Astrocyte (in vitro differentiated cells and primary cell): ENCODE measurements at places on chromosomes 6 and 20. TPM values are rescaled to one million over a fixed set of nuclear protein-coding genes. Genes with fewer than 3 reads are reported as not detected.

GRCh38 chr6:30898750-30899360, 9.2 kb upstream of the GTF2H4 start:
- no peak for DNase-seq

- DNase-seq: no peak
Observed at GRCh38 chr6:147103694-147104093, 100.5 kb upstream of the STXBP5 start.

GRCh38 chr6:157240059-157240959, 83.0 kb downstream of the TMEM242 start:
- DNase-seq: peak; percentile 59

DNA sequence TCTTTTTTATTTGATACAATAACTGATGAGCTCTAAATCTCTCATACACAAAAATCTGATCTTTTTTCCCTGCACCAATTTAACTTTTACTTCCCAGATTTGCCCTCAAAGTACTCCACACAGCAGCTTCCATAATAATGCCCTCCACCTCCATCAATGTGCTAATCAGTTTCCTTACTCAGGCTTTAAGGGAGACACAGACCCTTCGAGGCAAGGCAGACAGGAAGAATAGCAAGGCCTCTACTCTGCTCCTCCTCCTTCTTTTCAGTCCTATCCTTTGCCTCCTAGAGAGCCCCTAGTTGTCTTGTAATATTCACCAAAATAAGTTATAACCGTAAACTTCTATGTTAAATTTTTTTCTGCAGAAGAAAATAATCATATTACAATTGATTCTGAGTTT, 444.9 kb upstream of the RNF217 start:
- no peak for DNase-seq

DNA sequence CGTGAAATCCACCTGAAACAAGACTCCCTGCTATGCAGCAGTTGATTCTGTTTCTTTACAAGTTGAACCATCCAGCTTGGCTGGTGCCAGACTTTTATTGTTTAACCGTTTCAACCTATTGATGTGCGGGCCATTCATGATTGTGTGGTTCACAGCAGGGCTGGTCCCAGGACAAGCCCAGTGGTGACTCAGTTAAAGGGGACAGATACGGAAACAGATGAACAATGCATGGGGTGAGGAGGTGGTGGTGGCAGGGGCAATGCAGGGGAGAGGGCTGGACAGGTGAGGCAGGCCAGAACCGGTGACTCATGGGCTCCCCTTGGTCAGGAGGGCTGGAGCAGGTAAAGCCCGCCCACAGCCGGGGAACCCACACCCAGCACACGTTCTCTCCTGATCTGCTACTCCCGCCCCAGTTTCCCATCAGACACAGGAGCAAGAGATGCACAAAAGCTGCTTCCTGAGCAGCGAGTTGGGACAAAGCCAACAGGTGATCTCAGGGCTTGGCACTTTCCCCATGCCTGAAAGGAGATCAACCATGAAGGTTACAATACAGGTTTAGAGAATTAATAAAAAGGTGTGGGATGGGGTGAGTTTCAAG, 232.2 kb downstream of the LY86 start:
- DNase-seq: no peak

GRCh38 chr20:25258828-25259227, 10.9 kb downstream of the PYGB start:
- DNase-seq: no peak

DNA sequence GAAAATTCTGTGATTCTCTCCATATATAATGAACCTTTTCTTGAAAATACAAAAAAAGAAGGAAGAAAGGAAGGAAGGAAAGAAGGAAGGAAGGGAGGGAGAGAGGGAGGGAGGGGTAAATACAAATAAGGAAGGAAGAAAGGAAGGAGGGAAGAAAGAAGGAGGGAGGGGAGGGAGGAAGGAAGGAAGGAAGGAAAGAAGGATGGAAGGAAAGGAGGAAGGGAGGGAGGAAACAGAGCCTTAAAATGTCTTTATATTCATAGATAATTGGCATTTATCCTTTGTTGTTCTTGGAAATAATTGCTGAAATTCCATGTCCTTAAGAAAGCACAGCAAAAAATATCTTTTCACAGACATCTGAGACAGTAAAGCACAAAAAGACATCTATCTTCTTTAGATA, 40.3 kb downstream of the SAMD3 start:
- DNase-seq: no peak

GRCh38 chr20:19990850-19991249, 26.3 kb upstream of the NAA20 start:
- peak; percentile 70 for DNase-seq

DNA sequence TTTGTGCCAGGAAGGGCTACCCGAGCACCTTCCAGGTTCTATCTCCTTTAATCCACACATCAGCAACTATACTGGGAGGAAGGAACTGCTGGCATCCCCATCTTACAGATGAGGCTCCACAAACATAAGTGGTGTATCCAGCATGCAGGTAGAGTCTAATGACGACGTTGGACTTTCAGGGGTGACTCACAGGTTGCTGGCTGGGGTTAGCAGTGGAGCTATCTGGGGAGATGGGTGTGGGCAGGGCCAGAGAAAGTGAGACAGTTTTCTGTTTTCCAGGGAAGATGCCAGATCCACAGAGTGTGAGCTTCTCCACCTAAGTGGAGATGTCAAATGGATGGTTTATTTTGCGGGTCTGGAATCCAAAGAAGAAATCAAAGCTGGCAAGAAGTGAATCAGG, 31.8 kb downstream of the CDH22 start:
- no peak for DNase-seq

DNA sequence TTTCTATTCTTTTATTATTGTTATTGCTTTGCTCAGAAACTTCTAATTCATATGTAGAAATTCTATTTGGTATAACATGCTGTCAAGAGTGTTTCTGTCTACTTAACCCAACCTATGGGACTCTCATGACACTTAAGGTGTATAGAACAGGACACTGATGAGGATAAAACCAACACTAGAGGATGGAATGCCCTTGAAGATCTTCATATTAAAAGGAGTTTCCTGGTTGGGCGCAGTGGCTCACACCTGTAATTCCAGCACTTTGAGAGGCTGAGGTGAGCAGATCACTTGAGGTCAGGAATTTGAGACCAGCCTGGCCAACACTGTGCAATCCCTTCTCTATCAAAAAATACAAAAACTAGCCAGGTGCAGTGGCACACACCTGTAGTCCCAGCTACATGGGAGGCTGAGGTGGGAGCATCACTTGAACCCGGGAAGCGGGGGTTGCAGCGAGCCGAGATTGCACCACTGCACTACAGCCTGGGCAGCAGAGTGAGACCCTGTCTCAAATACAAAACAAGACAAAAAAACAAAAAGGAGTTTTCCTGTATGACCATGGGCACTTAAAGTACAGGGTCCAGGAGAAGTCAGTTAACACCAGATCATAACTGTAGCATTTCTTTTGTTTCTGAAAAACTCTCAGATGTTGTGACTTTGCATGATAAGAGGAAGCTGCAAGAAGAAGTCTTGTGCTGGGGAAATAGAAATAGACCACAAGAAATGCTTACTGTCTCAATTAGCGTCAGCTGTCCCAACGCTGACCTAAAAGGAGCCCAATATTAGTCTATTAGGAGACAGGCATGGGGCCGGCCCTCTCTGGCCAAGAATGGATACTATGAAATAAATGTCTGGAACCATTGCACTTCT, 38.9 kb upstream of the CD2AP start:
- DNase-seq: no peak

GRCh38 chr6:163579111-163579879, 164.8 kb downstream of the QKI start:
- DNase-seq: peak; percentile 37

DNA sequence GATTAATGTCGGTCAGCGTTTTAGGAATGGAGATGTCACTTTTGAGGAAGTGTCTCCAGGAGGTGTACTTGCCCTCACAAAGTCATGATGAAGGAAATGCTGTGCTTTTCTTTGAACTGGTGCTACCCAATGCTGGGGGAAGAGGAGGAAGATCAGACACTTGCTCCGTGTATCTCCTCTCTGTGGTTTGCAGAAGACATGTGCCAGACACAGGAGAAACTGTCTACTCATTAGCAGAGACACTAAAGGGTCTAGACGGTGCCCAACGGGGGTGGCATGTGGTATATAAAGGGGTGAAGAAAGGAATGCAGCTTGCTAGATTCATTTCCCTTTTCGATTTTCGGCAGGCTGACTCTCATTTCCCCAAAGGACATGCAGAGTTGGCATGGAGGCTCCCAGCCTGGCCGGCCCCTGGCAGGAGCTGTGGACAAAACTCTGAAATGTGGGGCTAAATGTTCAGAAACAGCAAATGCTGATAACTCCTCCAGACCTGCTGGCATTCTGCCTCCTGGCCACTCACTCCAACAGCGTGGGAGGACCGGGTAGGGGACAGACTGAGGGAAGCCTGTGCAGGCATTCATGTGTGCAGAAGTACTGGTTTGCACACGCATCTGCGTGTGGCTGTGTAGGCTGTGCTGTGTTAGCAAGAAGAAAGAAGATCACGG, 59.6 kb upstream of the QKI start:
- peak; percentile 53 for DNase-seq

DNA sequence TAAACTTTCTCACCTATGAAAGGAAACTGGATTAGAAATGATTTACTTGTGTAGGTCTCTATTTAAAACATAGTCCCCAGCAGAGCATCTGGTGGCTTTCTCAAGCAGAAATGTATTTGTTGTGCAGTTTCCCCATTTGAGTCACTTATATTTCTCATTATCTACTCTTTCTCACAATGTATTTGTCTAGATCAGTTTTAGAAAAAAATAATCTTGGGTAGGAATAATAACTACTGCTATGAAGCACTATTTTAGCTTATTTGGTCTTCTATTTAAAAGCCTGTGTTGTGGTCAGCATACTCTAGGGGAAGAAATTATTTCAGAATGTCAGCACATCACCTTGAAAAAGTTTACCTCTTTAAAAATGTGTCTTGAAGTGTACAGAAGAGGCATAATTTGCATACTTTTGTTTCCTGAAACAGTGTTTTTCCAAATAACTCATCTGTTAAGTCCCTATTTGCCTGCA, 60.9 kb upstream of the PRL start:
- DNase-seq: no peak

DNA sequence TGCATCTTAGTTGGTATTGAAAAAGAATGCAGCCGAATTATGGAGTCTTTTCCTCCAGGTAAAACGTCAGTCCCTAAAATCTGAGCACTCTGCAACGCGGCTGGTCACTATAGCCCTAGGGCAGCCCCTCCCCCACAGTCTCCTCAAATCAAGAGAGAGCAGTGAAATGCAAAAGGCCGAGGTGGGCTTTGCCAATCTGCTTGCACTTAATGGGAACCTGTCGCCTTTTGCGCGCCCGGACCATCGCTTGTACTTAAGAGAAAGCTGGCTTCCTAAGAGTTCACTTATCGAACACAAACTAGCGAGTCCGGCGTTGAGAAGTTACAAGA, 447 bp downstream of the MCM3 start:
- peak; percentile 11 for DNase-seq

GRCh38 chr6:68328156-68328555, 306.9 kb upstream of the ADGRB3 start:
- no peak for DNase-seq

GRCh38 chr6:20845592-20845991, 311.3 kb downstream of the CDKAL1 start:
- DNase-seq: peak; percentile 25

DNA sequence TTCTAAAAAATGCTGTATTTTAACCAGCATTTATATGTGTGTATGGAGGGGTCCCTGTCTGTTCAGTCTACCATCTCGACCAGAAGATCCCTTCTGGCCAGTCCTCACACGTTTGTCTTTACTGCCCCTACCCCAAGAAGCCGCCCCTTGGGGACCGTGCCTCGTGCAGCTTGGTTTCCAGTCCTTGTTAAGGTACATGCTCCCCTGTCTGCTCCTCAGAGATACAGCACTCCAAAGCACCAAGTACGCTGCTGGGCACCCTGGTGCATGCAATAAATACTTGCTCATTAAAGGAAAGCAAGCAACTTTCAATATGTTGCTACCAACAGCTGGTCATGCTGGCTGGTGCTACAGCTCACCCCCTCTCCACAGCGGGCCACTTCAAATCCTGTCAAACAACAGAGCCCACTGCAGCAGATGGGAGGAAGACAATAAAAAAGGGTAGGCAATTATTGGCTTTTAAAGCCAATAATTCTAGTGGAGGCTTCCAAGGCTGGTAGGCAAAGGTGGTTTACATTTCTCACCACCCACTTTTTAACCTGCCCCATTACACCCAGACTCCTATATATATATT, 61.6 kb downstream of the PSMG4 start:
- DNase-seq: no peak

DNA sequence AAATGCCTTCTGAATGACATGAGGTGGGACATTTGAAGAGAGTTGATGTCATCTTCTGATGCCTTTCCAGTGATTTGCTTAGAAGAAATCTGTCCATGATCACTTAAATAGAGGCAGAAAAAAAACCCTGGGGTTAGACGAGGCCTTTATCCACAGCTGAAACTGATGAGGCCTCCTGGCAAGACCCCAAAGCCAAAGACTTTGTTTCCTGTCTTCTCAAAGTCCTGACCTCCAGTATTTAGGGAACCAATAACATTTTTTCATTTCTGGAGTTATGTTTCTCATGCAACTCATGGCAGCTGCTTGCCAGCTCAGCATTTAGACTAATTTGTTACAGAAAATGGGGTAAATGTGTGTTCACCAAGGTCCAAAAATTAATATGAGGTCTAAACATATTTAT, 248.0 kb upstream of the PRDM1 start:
- no peak for DNase-seq

DNA sequence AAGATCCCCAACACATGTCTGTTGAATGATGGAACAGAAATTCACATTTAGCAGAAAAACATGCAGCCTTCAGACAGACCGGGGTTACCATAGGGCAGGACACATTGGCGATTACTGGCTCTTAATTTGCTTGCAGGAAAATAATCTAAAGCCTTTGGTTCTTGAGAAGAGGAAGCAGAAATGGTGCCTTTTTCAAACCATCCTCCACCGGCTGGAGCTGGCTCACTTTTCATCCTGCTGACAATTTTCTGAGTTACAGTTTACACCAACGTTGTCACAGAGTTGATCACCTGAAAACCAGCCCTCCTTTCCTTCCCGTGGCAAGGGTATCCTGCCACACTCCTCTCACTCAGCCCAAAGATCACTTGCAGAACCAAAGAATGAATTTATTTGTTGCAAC, 32.6 kb downstream of the SF3B5 start:
- no peak for DNase-seq

GRCh38 chr20:51221791-51222408, 199.0 kb upstream of the KCNG1 start:
- DNase-seq: no peak

GRCh38 chr6:26319405-26320128, 45.4 kb upstream of the BTN3A2 start:
- no peak for DNase-seq

DNA sequence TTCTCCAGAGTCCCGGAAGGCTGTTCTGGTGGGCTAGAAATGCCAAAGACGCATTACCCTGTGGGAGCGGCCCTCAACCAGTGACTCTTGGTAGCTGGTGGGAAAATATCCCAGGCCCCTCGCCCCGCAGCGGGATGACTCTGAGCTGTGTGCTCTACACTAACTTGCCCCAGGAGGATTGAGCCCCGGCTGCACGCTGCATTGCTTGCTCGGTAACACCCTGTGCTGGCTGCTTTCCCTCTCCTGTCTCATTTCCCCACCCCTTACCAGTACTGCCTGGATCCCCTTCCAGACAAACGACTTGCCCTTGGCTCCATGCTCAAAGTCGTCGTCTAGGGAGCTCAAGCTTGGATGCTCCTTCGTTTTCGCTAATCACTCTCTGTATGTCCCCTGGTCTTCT, 411.8 kb upstream of the SULF2 start:
- DNase-seq: no peak

Gene RNF39
- not detected in 2 replicates for total RNA-seq

Gene ANKRD6
- total RNA-seq: 13.5 and 14.0 TPM in 2 replicates

Gene CAGE1
- total RNA-seq: 0.10 and 0.30 TPM in 2 replicates

Gene CCM2L
- 0.11 TPM in 1 of 2 replicates, not detected in the other for total RNA-seq

Gene FAM209A
- 0.32 TPM in 1 of 2 replicates, not detected in the other for total RNA-seq

Gene ATXN1
- 68.3 and 70.9 TPM in 2 replicates for total RNA-seq

Gene SLC17A2
- total RNA-seq: not detected in 2 replicates
